Right cardiac atrium (tissue), 5 donors: ENCODE measurements at places on chromosomes 1 and 21.

DNA sequence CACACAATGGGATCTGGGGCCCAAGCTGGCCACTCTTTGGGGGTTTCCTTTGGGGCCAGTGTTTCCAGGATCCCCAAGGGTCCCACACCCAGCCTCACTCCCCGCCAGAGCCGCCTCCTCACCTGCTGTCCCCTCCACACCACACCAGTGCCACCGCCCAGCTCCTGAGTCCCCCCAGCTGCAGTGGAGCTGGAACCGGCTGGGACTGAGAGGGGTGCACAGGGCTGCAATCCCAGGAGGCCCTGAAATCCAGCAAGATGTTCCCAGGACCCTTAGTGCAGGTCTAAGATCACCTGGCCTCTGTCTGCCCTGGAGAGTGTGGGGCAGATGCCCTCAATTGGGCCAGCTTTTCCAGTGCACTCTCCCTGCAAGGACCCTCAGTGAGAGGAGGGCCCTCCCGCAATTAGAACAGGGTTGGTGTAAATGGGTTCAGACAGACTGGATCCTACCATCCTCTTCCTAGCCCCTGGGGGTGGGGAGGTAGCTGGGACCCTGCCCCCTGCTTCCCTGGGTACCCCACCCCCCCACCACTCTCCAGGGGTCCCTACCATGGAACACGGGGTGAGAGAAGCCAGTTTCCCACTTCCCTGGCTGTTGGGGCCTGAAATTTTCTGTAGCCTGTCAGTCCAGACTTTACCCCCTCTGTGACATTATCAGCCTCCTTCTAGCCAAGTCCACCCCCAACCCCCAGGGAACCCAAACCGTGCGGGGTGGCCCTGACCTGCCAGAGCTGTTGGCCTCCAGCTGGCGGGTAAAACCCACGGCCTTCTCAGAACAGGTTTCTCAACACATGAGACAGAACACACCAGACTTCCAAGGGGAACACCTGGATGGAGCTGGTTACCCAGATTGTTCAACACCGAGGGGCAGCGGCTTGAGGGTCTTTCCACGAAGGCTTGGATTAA is 7.0 kb downstream of the KRTAP10-12 start:
- no peak for DNase-seq

GRCh38 chr1:72885017-72885416 is 602.7 kb upstream of the NEGR1 start:
- DNase-seq: no peak

- DNase-seq: no peak
Measured at GRCh38 chr1:83512373-83513193, 486.3 kb downstream of the TTLL7 start.

DNA sequence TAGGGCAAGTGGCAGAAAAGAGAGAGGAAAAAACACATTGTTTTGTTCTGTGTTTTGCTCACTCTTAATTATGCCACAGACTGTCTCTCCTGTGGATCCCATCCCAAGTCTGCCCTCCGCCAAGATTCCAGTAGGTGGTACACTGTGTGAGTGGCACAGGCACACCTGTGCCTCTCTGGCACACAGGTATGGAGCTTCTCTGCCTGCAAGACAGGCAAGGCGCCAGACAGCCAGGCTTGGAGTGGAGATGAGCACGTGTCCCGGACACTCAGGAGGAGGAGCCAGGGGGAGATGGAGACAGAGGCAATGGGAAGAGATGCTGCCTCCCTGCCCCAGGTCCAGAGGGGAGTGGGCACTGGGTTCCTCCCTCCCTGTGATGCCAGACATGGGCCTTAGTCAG is 6.5 kb upstream of the GRIK3 start:
- DNase-seq: no peak
